ENCODE measurements at places on chromosomes 2 and 18.
A peak's percentile ranks its signal among the peaks of the same experiment; 100 is the strongest.

- DNase-seq, result no peak
These were observed 58.1 kb upstream of the OTX1 start for GRCh38 chr2:62992561-62992960.

- no peak for DNase-seq
These were observed 519.4 kb upstream of the DSEL start for GRCh38 chr18:68035774-68036522.

DNA sequence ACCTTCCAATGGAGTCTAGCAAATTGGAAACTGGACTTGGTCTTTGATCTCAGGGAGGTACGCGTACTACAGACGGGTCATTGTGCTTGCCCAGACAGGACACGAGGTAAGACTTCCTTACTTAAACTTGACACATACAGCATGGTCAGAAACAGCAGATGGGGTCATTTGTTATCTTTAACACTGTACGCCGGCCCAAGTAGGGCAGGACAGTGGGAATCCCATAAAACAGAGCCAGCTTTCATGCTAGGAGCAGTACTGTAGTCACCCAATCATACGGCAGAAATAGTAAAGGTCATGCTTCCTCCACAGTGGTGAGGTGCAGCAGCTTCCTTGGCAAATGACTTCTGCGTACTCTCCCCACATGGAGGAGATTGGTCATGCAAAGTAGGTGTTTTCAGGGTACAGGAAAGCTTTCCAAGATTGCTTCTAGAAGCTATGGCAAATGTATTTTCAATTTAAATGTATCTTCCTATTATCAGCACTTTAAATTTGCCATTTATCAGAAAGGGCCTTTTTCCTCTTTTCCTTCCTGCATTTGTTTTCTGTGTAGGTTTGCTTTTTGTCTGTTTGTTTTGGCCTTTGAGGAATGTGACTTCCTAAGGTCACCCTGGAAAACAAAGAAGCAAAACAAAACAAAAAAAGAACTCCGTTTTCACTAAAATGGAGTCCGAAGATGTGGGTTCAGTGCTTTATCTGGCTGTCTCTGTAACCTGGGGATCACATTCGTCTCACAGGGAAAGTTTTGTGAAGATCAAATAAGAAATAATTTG lies 74.0 kb upstream of the DSG1 start:
- no peak for DNase-seq

GRCh38 chr2:169185711-169186110 lies 116.3 kb downstream of the DHRS9 start:
- no peak for DNase-seq

- DNase-seq, result no peak
These were observed 54.3 kb downstream of the GULP1 start for GRCh38 chr2:188345831-188346458.

DNA sequence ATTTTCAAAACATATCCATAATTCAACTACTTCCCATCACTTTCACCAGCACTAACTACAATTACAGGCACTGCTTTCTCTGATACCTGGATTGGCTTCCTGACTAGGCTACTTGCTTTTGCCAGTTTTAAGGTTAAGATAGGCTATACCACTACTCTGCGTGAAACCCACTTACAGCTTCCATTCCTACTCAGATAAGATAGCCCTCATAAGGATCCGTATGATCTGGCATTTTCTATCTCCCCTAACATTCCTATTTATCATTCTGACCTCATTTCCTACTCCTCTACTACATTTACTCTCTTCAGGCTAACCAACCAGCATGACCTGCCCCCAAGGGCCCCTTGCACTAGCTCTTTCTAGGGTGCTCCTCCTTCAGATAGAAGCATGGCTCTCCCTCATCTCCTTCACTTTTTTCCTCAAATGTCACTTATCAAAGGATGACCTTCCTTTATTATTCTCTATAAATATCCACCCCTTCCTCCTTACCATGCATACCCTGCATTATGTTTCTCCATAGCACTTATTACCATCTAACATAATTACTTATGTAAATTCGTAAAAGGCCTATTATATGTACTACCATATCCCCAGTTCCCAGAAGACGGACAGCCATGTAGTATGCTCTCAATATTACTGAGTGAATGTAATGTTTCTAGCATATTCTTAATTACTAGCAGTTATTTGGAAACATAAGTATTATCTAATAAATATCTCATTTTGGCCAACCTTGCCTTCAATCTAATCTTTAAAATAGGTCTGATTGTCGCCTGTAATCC lies 4.4 kb downstream of the TIA1 start:
- no peak for DNase-seq

GRCh38 chr2:199923924-199924323 lies 12.8 kb downstream of the C2orf69 start:
- no peak for DNase-seq

DNA sequence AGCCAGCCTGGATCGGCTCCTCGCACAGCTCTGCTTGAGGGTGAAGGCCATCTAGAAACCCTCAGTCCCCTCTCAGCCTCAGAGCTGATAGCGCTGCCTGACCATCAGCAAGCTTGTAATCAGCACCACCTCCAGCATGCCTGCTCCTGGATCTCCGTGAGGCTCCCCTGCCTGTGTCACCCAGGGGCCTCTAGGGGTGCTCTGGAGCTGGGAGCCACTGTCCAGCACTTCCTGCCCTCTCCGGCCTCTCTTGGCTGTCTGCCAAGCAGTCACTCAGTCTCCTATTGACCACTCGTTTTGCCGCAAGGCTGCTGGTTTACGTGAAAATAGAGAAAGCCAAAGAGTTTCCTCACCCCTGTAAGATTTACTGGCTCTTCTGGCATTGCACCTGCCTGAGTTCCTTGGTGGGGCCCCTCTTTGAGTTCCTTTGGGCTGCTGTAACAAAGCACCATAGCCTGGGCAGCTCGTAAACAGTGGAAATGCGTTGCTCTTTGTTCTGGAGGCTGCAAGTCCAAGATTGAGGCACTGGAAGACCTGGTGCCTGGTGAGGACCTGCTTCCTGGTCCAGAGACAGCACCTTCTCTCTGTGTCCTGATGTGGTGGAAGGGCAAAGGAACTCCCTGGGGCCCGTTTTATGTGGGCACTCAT lies 17.9 kb downstream of the CAPN10 start:
- DNase-seq, result no peak

DNA sequence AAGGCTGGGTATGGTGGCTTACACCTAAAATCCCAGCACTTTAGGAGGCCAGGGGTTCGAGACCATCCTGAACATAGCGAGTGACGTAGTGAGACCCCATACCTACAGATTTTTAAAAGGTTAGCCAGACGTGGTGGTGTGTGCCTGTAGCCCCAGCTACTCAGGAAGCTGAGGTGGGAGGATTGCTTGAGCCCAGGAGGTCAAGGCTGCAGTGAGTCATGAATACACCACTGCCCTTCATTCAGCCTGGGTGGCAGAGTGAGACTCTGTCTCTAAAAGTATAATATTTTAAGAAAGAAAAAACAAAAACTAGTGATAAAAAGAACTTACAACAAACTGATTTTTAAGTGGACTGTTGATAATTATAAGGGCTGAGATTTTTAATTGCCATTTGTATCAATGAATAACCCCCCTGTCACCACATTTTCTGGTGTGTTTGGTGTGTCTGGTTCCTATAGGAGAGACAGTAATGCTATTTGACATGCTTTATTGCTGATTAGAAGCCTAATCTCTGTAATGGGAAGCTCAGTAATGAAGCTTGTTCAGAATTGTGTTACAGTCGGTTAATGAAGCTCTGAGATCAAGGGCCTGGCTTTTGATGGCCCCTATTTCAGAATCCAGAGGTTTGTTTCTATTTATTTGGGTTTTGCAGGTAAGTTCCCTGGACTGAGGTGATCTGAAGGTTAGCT lies 147.0 kb downstream of the NEDD4L start:
- no peak for DNase-seq

- DNase-seq, result no peak
These were observed 292.5 kb downstream of the ALK start for GRCh38 chr2:29628862-29629261.

- no peak for DNase-seq
These were observed 46.9 kb upstream of the CNOT11 start for GRCh38 chr2:101205521-101206479.

- DNase-seq, result no peak
These were observed 30.9 kb downstream of the LPIN2 start for GRCh38 chr18:2982022-2982421.

GRCh38 chr2:218877331-218877730 lies 3.3 kb upstream of the WNT10A start:
- DNase-seq, result no peak

DNA sequence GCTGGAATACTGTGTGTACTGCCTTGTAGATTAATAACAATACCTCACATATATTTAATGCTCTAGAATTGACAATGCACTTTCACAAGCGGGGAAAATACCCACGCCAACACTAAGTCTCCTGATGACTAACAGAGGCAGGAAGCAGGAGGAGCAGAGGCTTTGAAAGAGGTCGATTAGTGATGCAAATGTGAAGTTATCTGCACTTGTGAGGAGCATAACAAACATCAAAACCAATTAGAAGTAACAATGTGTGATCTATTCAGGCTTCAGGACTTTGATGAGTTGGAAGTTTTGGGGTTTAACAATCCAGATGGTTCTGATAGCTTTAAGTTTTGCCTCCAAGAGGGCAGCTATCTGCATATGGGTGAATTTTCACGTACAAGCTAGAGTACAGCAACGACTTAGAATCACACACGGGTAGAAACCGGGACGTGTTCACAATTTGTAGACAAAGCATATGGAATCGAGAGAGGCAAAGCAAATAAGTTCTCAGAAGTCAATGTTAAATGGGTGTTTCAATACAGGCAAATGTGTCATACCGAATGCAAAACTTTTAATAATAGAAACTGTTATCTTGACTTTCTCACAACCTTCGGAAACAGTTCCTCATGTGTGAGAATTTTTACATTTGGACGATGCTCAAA lies 114.5 kb downstream of the METTL8 start:
- no peak for DNase-seq

GRCh38 chr2:212538305-212539071 lies at the start of gene ERBB4:
Gene ERBB4 (minus strand): TSS chr2:212538802. CDS start chr2:212538530, 272 bp downstream.
- DNase-seq, result no peak

GRCh38 chr2:8214036-8214615 lies 467.7 kb upstream of the ID2 start:
- DNase-seq, result no peak

- DNase-seq, result no peak
These were observed 303.1 kb upstream of the VWC2L start for GRCh38 chr2:214107726-214108125.

DNA sequence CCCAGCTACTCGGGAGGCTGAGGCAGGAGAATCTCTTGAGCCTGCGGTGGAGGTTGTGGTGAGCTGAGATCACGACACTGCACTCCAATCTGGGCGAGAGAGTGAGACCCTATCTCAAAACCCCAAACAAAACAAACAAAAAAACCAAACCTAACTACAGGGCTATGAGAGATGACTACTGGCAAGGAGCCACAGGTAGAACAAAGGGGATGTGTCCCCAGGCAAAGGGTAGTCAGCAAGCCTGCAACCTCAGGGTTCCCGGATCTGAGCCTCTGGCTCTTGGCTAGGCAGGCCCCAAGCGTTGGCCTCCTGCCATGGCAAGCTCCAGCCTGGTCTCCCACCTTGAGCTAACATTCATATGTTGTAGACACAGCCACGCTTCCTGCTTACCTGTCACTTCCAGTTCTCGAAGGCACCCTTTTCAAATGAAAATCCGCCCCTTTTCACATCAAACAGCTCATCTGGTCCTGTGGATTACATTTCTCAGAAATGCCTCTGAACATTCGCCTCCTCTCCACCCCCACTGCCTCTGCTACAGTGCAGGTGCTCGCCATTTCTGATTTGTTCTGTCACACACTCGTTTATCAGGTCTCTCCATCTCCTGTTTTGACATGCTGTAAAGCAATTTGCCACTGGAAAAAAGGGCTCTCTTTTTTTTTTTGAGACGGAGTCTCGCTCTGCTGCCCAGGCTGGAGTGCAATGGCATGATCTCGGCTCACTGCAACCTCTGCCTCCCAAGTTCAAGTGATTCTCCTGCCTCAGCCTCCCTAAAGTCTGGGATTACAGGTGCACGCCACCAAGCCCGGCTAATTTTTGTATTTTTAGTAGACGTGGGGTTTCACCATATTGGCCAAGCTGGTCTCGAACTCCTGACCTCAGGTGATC lies 13.1 kb upstream of the ACTR3 start:
- no peak for DNase-seq

- DNase-seq, result no peak
These were observed 207.2 kb downstream of the SLC8A1 start for GRCh38 chr2:40244675-40245074.

GRCh38 chr2:96795076-96795475 lies 21.0 kb upstream of the CNNM3 start:
- DNase-seq, result no peak

- DNase-seq, result no peak
These were observed 8.4 kb downstream of the MFSD2B start for GRCh38 chr2:24018241-24018640.

- DNase-seq, result no peak
These were observed 7.1 kb downstream of the MTERF4 start for GRCh38 chr2:241094924-241095420.

GRCh38 chr2:27408601-27409320 lies 630 bp downstream of the PPM1G start:
- no peak for DNase-seq

GRCh38 chr18:12879840-12880540 lies 4.0 kb downstream of the PTPN2 start:
- no peak for DNase-seq

- no peak for DNase-seq
These were observed 56.3 kb downstream of the OSBPL1A start for GRCh38 chr18:24341361-24341760.

- no peak for DNase-seq
These were observed 411.6 kb downstream of the ZNF521 start for GRCh38 chr18:24940416-24940815.

DNA sequence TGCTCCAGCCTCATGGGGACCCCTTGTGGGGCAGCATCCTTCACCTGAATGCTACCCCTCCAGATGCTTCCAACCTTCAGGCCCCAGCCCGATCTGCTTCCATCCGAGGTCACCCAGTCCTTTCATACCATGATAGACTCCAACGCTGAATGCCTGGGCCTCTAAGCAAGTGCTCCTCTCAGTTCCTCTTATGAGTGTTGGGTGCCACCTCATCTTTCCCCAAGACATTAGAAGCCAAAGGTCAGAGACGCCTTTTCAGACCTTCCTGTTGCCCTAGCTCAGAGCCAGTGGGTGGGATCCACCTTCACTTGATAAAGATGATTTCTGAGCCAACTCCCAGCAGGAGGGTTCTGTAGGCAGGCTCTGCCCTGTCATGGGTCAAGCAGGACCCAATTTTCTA lies 174.5 kb upstream of the MGAT5 start:
- DNase-seq, result peak; percentile 23
